ENCODE measurements at places on chromosomes 1 and 21. TPM values are rescaled to one million over a fixed set of nuclear protein-coding genes. Genes with fewer than 3 reads are reported as not detected.

RIMKLA gene
- 0.01 TPM for polyA plus RNA-seq

LRRC71 gene
- not detected for polyA plus RNA-seq

RGS4 gene
- not detected for polyA plus RNA-seq

SELENBP1 gene
- polyA plus RNA-seq, result not detected

NUF2 gene
- 1.3 TPM for polyA plus RNA-seq

AHCYL1 gene
- 21.5 TPM for polyA plus RNA-seq

B3GALT2 gene
- polyA plus RNA-seq, result not detected

LYPD8 gene
- polyA plus RNA-seq, result not detected

IQGAP3 gene
- polyA plus RNA-seq, result 0.07 TPM

SLC39A1 gene
- polyA plus RNA-seq, result 19.3 TPM

HAX1 gene
- polyA plus RNA-seq, result 88.8 TPM

GJA5 gene
- not detected for polyA plus RNA-seq

C1orf141 gene
- polyA plus RNA-seq, result not detected

ALX3 gene
- polyA plus RNA-seq, result not detected

NT5C1A gene
- not detected for polyA plus RNA-seq

LCE1C gene
- polyA plus RNA-seq, result not detected

SPRR1A gene
- polyA plus RNA-seq, result not detected

FAM72B gene
- polyA plus RNA-seq, result 0.45 TPM

GUCA2B gene
- polyA plus RNA-seq, result not detected

DNA sequence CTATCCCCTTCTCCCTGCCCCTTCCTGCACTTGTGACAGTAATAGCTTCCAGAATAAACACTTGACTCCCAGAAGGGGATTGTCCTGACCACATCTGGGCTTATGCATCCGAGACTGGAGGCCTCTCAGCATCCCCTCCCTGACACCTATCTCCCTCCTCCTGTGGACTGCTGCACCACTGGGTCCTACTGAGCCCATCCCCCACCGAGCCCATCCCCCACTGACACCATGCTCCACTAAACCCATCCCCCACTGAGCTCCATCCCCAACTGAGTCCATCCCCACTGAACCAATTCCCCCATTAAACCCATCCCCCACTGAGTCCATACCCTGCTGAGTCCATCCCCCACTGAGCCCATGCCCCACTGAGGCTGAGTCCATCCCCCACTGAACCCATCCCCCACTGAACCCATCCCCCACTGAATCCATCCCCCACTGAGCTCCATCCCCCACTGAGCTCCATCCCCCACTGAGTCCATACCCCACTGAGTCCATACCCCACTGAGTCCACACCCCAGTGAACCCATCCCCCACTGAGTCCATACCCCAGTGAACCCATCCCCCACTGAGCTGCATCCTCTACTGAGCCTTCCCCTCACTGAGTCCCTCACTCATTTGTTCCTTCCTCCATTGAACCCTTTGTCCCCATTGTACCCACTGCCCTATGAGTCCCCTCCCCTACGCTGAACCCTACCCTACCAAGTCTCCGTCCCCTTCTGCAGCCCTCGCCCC lies 5.6 kb downstream of the PDZK1IP1 start:
- DNase-seq, result no peak
- H3K4me3 ChIP-seq, result no peak overlapping the region
- no peak overlapping the region for H3K27ac ChIP-seq

GRCh38 chr21:44461005-44461404 lies 5.7 kb downstream of the LRRC3 start:
- H3K27ac ChIP-seq, result no peak overlapping the region
- peaks cover 5% of the 10 kb centered on the region for H3K4me1 ChIP-seq
- H3K27me3 ChIP-seq, result no peaks in the 10 kb centered on the region
- no peak overlapping the region for H3K4me3 ChIP-seq

GRCh38 chr1:195345149-195345548 lies 1263.1 kb downstream of the KCNT2 start:
- no peaks in the 10 kb centered on the region for H3K27me3 ChIP-seq
- no peaks in the 10 kb centered on the region for H3K4me1 ChIP-seq
- H3K36me3 ChIP-seq, result no peaks in the 10 kb centered on the region

DNA sequence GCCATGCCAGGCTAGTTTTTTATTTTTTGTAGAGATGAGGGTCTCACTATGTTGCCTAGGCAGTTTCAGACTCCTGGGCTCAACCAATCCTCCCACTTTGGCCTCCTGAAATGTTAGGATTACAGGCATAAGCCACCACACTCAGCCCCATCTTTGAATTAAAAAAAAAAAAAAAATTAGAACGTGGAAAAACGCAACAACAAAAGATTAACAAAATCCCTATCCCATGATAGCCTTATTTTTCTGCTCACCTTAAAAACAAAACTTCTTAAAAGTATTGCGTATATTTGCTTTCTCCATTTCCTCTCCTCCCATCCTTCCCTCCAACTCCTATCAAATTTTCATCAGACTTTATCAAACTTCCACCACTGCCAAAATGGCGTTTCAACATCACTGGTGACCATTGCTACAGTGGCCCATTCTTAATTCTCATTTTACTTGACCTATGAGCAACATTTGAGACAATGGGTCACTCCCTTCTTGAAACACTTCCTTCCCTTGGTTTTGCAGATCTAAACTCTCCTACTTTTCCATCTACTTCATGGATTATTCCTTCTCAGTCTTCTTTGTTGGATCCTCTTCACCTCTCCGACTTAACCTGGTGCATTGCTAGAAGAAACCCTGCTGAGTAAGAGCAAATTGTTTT lies 579 bp upstream of the ZNF684 start:
- peaks cover 19% of the 10 kb centered on the region for H3K4me1 ChIP-seq
- no peaks in the 10 kb centered on the region for H3K36me3 ChIP-seq
- no peak for DNase-seq
- H3K4me3 ChIP-seq, result peak overlapping the region; percentile 94
- no peaks in the 10 kb centered on the region for H3K27me3 ChIP-seq
- H3K27ac ChIP-seq, result peak overlapping the region; percentile 60

- H3K36me3 ChIP-seq, result no peaks in the 10 kb centered on the region
- peak; percentile 93 for DNase-seq
- H3K27me3 ChIP-seq, result no peaks in the 10 kb centered on the region
- peaks cover 83% of the 10 kb centered on the region for H3K4me1 ChIP-seq
These were observed 17.2 kb upstream of the BEND5 start for GRCh38 chr1:48793863-48794262.

GRCh38 chr21:45737485-45738166 lies 94.1 kb downstream of the PCBP3 start:
- no peak overlapping the region for H3K27ac ChIP-seq
- no peaks in the 10 kb centered on the region for H3K27me3 ChIP-seq
- H3K4me1 ChIP-seq, result no peaks in the 10 kb centered on the region
- H3K36me3 ChIP-seq, result no peaks in the 10 kb centered on the region
- no peak overlapping the region for H3K4me3 ChIP-seq

DNA sequence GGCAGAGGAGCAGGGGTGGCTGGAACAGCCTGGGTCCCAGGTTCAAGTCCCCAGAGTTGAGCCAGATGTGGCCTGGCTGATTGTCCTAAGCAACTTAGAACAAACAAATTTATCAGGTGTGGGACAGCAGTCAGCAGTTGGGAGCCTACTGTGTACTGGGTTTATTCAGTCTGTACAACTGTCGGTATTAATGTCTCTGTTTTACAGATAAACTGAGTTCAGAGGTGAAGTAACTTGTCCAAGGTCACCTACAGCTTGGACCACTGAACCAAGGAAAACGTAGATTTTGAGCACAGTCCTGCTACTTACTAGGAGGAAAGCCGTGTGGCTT lies 14.6 kb upstream of the TRIM63 start:
- H3K4me3 ChIP-seq, result no peak overlapping the region
- no peaks in the 10 kb centered on the region for H3K27me3 ChIP-seq

- H3K27me3 ChIP-seq, result peaks cover 5% of the 10 kb centered on the region
- H3K27ac ChIP-seq, result no peak overlapping the region
- no peaks in the 10 kb centered on the region for H3K36me3 ChIP-seq
- H3K4me3 ChIP-seq, result no peak overlapping the region
These were observed 80.0 kb downstream of the VWA5B1 start for GRCh38 chr1:20370698-20371097.

GRCh38 chr1:63774617-63775417 lies 1.0 kb downstream of the ROR1 start:
- DNase-seq, result peak; percentile 43
- H3K4me1 ChIP-seq, result peaks cover 12% of the 10 kb centered on the region
- H3K27me3 ChIP-seq, result no peaks in the 10 kb centered on the region
- H3K27ac ChIP-seq, result no peak overlapping the region
- peak overlapping the region; percentile 49 for H3K4me3 ChIP-seq

GRCh38 chr1:113391649-113392271 lies 1.4 kb downstream of the MAGI3 start:
- DNase-seq, result peak; percentile 28
- peaks cover 19% of the 10 kb centered on the region for H3K4me1 ChIP-seq
- no peak overlapping the region for H3K27ac ChIP-seq
- no peaks in the 10 kb centered on the region for H3K36me3 ChIP-seq
- peak overlapping the region; percentile 83 for H3K4me3 ChIP-seq
- H3K27me3 ChIP-seq, result peaks cover 28% of the 10 kb centered on the region

GRCh38 chr21:34219334-34220060 lies 144.3 kb upstream of the KCNE2 start:
- H3K36me3 ChIP-seq, result no peaks in the 10 kb centered on the region
- H3K27ac ChIP-seq, result no peak overlapping the region
- H3K4me3 ChIP-seq, result no peak overlapping the region
- H3K27me3 ChIP-seq, result no peaks in the 10 kb centered on the region

GRCh38 chr1:9784508-9785133 lies 39.1 kb downstream of the CLSTN1 start:
- no peaks in the 10 kb centered on the region for H3K36me3 ChIP-seq
- no peaks in the 10 kb centered on the region for H3K27me3 ChIP-seq
- peak; percentile 80 for DNase-seq
- no peak overlapping the region for H3K4me3 ChIP-seq
- H3K27ac ChIP-seq, result no peak overlapping the region

GRCh38 chr1:54408147-54409066 lies 2.2 kb upstream of the SSBP3 start:
- H3K36me3 ChIP-seq, result no peaks in the 10 kb centered on the region
- peaks cover 40% of the 10 kb centered on the region for H3K4me1 ChIP-seq
- no peak overlapping the region for H3K27ac ChIP-seq
- DNase-seq, result peak; percentile 30
- H3K4me3 ChIP-seq, result no peak overlapping the region
- H3K27me3 ChIP-seq, result peaks cover 5% of the 10 kb centered on the region

DNA sequence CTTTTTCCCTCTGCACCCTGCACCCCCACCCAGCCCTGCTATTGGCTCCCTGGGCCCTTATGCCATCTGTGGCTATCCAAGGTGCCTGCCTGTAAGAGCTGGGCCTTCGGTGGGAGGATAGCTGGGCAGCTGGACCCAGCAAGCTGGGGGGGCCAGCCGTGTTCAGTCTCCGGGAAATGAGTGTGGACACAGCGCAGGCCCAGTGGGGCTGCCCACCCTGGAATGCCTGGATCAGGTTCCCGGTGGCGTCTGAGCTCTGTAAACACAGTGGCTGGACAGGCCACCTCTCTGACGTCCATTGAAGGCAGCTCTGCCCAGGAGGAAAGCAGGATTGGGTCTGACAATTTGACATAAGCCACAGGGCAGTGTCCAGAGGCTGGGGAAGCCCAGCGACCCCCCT lies 127.8 kb downstream of the FOXD2 start:
- DNase-seq, result no peak
- no peak overlapping the region for H3K4me3 ChIP-seq

DNA sequence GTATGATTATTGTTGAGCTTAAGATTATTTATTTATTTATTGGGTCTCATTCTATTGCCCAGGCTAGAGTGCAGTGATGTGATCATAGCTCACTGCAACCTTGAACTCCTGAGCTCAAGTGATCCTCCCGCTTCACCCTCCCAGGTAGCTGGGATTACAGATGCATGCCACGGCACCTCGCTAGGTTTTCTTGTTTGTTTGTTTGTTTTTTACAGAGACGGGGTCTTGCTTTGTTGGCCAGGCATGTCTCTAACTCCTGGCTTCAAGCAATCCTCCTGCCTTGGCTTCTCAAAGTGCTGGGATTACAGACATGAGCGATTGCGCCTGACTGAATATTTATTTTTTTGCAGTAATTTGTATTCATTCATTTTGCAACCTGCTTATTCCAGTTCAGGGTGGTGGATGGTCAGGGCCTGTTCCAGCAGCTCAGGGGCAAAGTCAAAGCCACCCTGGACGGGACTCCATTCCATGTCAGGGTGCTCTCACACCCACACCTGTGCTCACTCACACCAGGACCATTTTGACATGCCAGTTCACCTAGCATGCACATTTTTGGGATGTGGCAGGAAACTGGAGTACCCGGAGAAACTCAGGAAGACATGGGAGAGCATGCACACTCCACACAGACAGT lies 29.6 kb upstream of the RASAL2 start:
- no peak overlapping the region for H3K4me3 ChIP-seq
- H3K27me3 ChIP-seq, result no peaks in the 10 kb centered on the region
- H3K27ac ChIP-seq, result no peak overlapping the region

DNA sequence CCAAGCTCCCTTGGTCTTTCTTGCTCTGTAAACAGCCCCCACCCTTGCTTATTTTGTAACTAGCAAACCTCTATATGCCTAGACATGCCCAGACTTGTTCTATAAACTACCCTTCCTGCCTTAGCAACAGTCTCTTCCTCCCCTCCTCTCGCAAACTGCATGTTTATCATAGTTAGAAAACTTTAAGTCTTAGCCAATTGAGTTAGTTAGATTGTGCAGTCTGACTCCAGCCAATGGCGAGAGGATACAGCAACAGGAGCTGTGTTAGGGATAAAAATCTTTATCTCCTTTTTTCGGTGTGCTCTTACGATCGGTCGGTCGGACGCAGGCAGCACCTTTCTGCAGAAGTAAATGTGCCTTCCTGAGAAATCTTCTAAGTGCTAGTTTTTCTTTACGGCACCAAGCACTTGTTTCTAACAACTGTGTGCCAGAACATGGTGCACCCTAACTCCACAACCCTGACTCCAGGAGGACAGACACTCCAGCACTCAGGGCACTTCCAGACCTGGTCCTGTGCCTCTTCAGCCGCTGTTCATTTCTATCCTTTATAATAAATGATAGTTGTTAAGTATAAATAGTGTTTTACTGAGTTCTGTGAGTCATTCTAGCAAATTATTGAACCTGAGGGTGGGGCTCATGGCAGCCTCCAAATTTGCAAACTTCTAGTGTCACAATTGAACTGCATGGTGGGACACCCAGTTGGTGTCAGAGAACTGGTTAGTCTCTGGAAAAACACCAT lies 25.7 kb upstream of the GNG4 start:
- H3K27ac ChIP-seq, result no peak overlapping the region
- no peak for DNase-seq
- no peaks in the 10 kb centered on the region for H3K27me3 ChIP-seq
- H3K4me3 ChIP-seq, result no peak overlapping the region
- no peaks in the 10 kb centered on the region for H3K4me1 ChIP-seq
